Astrocyte (in vitro differentiated cells and primary cell): ENCODE measurements at places on chromosomes 5 and 9. TPM values are rescaled to one million over a fixed set of nuclear protein-coding genes. Genes with fewer than 3 reads are reported as not detected.

Gene SYK
- total RNA-seq, result 0.07 and 0.41 TPM in 2 replicates

DNA sequence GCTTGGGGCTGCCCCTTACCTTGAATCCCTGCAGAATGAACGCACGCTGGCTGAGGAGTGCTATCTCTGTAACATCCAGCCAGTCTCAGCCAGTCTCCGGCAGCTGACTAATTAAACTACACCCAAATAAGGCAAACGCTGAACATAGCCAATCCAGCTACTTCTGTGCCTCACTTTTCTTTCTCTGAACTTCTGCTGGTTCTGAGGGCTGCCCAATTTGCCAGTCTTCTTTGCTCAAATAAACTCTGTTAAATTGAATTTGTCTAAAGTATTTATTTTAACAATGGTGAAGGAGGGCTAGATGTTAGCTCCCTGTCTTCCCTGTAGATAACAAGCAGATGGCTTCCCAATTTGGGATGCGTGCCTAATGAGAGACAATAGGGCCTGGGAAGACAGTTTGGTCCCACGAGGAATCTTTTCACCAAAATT, 154.0 kb upstream of the NFIL3 start:
- peaks cover 10% of the 10 kb centered on the region for H3K27me3 ChIP-seq
- no peaks in the 10 kb centered on the region for H3K36me3 ChIP-seq

DNA sequence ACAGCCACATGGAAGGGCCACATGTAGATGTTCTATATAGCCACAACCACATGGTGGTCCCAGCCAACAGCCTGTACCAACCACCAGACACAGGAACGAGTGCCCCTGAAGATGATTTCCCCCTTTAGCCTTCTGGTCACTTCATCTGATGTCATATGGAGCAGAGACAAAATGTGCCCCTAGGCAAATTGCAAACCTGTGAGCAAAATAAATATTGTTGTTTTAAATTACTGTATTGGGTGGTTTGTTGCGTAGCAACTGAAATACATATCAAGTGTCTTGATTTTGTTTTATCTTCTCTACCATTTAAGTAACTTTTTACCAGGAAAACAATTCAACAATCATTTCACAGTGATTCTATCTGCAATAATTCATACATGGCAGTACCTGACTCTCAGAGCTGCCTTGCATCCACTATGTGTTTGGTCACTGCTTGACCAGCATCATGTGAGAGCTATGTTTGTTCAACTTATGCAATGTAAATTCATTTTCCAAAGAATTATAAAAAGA, 142.5 kb upstream of the VLDLR start:
- no peak overlapping the region for H3K4me3 ChIP-seq
- H3K36me3 ChIP-seq, result no peaks in the 10 kb centered on the region
- no peak for DNase-seq
- no peaks in the 10 kb centered on the region for H3K27me3 ChIP-seq

- H3K27me3 ChIP-seq, result no peaks in the 10 kb centered on the region
- no peaks in the 10 kb centered on the region for H3K36me3 ChIP-seq
- no peak overlapping the region for H3K4me3 ChIP-seq
- no peaks in the 10 kb centered on the region for H3K4me1 ChIP-seq
- DNase-seq, result no peak
Measured at GRCh38 chr9:90838098-90838497, 36.5 kb downstream of the SYK start.

- no peaks in the 10 kb centered on the region for H3K27me3 ChIP-seq
- H3K36me3 ChIP-seq, result no peaks in the 10 kb centered on the region
- H3K27ac ChIP-seq, result no peak overlapping the region
- peaks cover 13% of the 10 kb centered on the region for H3K4me1 ChIP-seq
- no peak for DNase-seq
Measured at GRCh38 chr5:173780235-173781234, 107.6 kb upstream of the CPEB4 start.

DNA sequence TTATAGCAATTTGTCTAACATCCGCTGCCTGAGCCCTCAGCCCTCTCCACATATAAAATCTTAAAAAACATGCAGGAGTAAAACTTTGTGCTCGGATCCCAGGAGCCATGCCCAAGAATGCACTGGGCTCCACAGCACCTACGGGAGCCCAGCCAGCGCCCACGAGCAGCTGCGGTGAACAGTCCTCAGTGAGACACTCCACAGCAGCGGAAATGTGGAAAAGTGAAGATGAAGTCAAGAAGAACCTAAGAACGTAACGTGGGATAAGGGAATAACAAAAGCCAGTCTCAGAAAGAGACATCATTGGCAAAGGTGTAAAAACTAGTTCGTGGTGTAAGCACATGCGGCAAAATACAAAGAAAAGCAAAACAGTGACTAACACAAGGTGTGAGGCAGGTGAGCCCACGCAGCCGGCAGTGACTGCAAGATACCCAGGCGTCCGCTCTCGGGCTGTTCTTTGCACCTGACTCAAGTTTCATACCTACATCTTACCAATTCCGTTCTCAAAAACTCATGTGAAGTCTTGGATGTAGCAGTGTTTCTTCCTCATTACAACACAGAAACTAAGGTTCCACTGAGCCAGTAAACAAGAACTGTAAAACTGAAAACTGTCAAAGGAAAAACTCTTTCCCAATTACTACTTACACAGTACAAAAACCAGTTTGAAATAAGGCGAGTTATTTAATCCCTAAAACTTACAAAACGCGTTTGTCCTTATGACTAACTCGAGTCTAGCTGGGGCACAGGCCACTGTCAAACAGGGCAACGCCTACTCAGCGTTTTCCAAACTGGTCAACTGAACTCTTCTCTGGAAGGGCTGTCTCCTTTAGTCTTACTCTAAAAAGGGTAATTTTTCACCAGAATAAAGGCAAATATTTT, 1.7 kb downstream of the CAMSAP1 start:
- H3K27me3 ChIP-seq, result no peaks in the 10 kb centered on the region
- peaks cover 27% of the 10 kb centered on the region for H3K4me1 ChIP-seq
- no peak for DNase-seq
- H3K27ac ChIP-seq, result peak overlapping the region; percentile 22
- H3K36me3 ChIP-seq, result peaks cover 2% of the 10 kb centered on the region

GRCh38 chr5:78387468-78388153, 27.2 kb downstream of the SCAMP1 start:
- DNase-seq, result no peak
- H3K36me3 ChIP-seq, result no peaks in the 10 kb centered on the region
- no peak overlapping the region for H3K27ac ChIP-seq
- H3K4me1 ChIP-seq, result no peaks in the 10 kb centered on the region
- H3K4me3 ChIP-seq, result no peak overlapping the region
- no peaks in the 10 kb centered on the region for H3K27me3 ChIP-seq

- no peaks in the 10 kb centered on the region for H3K36me3 ChIP-seq
- peak overlapping the region; percentile 34 for H3K27ac ChIP-seq
- H3K4me3 ChIP-seq, result no peak overlapping the region
- peaks cover 11% of the 10 kb centered on the region for H3K4me1 ChIP-seq
Measured at GRCh38 chr5:108650997-108651396, 96.7 kb upstream of the FER start.

DNA sequence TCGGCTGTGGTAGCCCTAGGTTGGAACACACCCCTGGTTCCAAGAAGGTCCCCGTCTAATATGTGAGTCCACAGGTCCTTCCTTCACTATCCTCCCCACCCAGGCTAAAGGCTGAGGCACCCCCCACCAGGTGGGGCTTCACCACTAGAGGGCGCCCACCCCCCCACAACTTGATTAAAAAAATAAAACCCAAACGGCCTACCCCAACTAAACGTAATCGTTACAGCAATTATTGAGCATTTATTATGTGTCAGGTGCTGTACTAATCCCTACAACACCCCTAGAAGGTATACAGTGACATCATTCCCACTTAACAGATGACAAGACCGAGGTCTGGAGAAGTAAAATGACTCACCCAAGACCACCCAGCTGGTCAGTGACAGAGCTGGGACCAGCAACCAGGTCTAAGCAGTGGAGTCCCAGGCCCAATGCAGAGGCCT, 65.0 kb downstream of the FGF18 start:
- no peak overlapping the region for H3K27ac ChIP-seq
- no peaks in the 10 kb centered on the region for H3K36me3 ChIP-seq
- no peak for DNase-seq
- H3K4me3 ChIP-seq, result no peak overlapping the region
- peaks cover 13% of the 10 kb centered on the region for H3K27me3 ChIP-seq

DNA sequence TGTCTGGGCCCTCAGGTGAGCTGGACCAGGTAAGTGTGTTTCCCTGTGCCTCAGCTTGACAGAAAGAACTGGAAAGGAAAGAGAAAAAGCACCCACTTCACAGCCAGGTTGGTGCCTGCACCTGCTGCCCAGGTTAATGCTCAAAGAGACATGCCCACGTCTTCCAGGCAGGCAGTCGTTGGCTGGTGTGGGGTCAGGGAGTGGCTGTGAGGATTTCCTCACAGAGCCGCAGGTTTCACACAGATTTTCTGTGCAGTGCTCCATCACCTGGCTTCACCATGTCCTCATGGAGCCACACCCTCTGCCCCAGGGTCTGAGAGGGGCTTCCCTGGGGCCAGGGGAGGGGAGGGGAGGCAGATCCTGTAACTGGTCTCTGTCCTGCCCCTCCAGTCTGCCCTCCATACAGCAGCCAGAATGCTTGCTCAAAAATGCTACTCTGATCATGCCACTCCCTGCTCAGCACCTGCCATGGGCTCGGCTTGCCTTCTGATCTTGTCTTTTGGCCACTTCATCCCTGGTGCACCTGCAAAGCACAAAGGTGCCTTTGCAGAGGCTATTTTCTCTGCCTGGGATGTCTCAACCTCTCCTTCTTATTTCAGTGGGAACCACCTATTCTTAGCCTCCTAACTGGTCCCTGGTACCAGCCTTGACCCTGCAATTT, 82.5 kb upstream of the UBTD2 start:
- H3K36me3 ChIP-seq, result peaks cover 12% of the 10 kb centered on the region
- no peaks in the 10 kb centered on the region for H3K27me3 ChIP-seq
- DNase-seq, result no peak
- H3K4me3 ChIP-seq, result no peak overlapping the region
- peaks cover 11% of the 10 kb centered on the region for H3K4me1 ChIP-seq

GRCh38 chr5:3601911-3602782, 6.5 kb downstream of the IRX1 start:
- peaks cover 29% of the 10 kb centered on the region for H3K4me1 ChIP-seq
- peak; percentile 15 for DNase-seq
- peaks cover 17% of the 10 kb centered on the region for H3K27me3 ChIP-seq
- H3K36me3 ChIP-seq, result no peaks in the 10 kb centered on the region
- peak overlapping the region; percentile 35 for H3K4me3 ChIP-seq
- H3K27ac ChIP-seq, result peak overlapping the region; percentile 26

DNA sequence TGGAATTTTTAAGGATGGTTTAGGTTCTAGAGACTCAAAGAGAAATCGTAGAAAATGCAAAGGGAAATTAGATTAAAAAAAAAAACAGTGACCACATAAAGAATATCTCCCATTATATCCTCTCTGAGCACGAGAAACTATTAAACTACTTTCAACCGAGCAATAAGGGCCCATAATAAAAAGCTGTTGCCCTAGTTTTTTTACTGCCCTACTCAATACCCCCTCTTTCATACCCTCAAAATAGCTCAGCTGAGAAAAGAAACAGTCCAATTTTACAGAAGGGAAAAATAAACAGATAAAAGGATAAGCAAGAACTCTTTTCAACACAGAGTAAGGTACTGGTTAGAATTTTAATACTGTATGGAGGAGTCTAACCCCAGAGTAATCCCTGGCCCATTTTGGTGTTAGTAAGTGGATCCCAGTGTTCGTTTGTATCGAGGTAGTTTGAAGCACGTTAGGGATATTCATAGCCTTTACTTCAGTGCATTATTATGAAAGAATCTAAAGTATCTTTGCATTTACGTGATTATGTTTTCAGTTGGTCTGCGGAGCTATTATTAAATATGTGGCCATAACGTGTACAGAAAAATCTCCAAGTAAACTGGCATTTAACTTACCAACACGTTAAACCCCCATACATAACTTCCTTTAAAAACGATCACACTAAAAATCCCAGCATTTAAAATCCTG, 980 bp upstream of the RHOBTB3 start:
- no peak for DNase-seq
- peak overlapping the region; percentile 94 for H3K4me3 ChIP-seq
- peaks cover 3% of the 10 kb centered on the region for H3K36me3 ChIP-seq
- H3K4me1 ChIP-seq, result peaks cover 31% of the 10 kb centered on the region
- no peaks in the 10 kb centered on the region for H3K27me3 ChIP-seq

GRCh38 chr5:33936004-33936380, 194 bp upstream of the RXFP3 start:
- H3K27ac ChIP-seq, result no peak overlapping the region
- DNase-seq, result peak; percentile 51
- no peaks in the 10 kb centered on the region for H3K36me3 ChIP-seq
- H3K27me3 ChIP-seq, result peaks cover 35% of the 10 kb centered on the region
- peaks cover 21% of the 10 kb centered on the region for H3K4me1 ChIP-seq

GRCh38 chr9:22722492-22722891, 275.9 kb downstream of the DMRTA1 start:
- no peaks in the 10 kb centered on the region for H3K4me1 ChIP-seq
- peak; percentile 1 for DNase-seq
- H3K36me3 ChIP-seq, result no peaks in the 10 kb centered on the region
- H3K27me3 ChIP-seq, result no peaks in the 10 kb centered on the region
- no peak overlapping the region for H3K27ac ChIP-seq
- no peak overlapping the region for H3K4me3 ChIP-seq

Gene LCN9
- 2.1 and 4.8 TPM in 2 replicates for total RNA-seq

- H3K4me3 ChIP-seq, result no peak overlapping the region
- no peak for DNase-seq
Measured at GRCh38 chr5:109567374-109568044, 122.2 kb upstream of the MAN2A1 start.

DNA sequence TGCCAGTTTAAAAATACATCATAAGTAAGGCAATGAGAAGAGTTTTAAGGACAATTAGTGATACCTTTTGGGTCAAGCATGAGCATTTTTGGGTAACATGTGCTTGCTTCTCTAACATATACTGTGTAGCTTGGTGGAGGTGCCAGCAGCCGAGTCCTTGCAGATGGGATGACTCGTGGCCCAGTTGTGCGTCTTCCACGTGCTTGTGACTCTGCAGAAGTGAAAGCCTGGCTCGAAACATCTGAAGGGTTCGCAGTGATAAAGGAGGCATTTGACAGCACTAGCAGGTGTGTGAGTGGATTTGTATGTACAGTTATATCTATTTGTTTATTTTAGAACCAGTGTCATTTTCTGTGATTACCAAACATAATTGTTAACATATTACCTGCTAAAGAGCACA, 18.2 kb downstream of the HMGCR start:
- H3K4me1 ChIP-seq, result no peaks in the 10 kb centered on the region
- H3K4me3 ChIP-seq, result no peak overlapping the region
- no peak for DNase-seq
- H3K27ac ChIP-seq, result no peak overlapping the region
- no peaks in the 10 kb centered on the region for H3K27me3 ChIP-seq

- H3K4me1 ChIP-seq, result peaks cover 15% of the 10 kb centered on the region
- H3K27ac ChIP-seq, result no peak overlapping the region
- no peaks in the 10 kb centered on the region for H3K27me3 ChIP-seq
- no peak for DNase-seq
- peaks cover 4% of the 10 kb centered on the region for H3K36me3 ChIP-seq
Measured at GRCh38 chr5:147442224-147442623, 67.6 kb downstream of the DPYSL3 start.

Gene ASS1
- total RNA-seq, result 117 and 182 TPM in 2 replicates

DNA sequence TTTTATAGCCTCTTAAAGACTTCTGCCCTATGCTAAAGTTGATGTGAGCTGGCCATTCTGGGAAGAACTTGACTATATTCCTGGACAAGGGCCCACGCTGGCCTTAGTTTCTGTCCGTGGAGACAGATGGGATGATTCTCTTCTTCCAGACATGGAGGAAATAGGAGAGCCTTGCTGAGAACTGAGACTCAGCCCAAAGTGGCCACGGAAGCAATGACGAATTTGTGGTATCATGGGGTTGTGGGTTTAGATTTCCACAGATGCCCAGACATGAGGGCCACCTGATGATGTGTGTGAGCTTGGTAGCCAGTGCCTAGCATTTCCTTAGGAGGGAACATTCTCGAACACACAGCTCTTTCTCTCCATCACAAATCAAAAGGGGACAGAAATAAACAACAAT, 309.1 kb downstream of the NSG2 start:
- peak; percentile 75 for DNase-seq
- H3K27ac ChIP-seq, result no peak overlapping the region
- no peak overlapping the region for H3K4me3 ChIP-seq
- no peaks in the 10 kb centered on the region for H3K27me3 ChIP-seq
- no peaks in the 10 kb centered on the region for H3K4me1 ChIP-seq
